AG08395 (cell line): ENCODE measurements at places on chromosomes 2 and 18.
A peak's percentile ranks its signal among the peaks of the same experiment; 100 is the strongest.

- DNase-seq, result peak; percentile 18
These were observed 194.0 kb downstream of the VWC2L start for GRCh38 chr2:214604861-214605260.

DNA sequence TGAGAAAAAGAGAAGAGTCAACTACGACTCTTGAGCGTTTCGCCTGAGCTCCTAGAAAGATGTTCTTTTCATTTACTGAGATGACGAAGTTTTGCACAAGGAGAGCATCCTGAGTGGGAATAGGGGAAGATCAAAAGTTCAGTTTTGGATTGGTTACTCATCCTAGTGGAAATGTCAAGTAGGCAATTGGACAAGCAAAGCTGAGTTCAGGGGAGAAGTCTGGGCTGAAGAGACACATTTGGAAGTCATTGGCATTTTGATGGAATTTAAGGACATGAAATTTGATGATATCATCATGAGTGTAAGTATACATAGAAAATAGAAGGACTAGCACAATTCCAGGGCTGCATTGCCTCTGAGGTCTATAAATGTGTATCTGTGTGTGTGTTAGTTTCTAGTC, 416.6 kb downstream of the RAD51AP2 start:
- no peak for DNase-seq

GRCh38 chr2:10837298-10838266, 25.0 kb upstream of the PDIA6 start:
- no peak for DNase-seq

DNA sequence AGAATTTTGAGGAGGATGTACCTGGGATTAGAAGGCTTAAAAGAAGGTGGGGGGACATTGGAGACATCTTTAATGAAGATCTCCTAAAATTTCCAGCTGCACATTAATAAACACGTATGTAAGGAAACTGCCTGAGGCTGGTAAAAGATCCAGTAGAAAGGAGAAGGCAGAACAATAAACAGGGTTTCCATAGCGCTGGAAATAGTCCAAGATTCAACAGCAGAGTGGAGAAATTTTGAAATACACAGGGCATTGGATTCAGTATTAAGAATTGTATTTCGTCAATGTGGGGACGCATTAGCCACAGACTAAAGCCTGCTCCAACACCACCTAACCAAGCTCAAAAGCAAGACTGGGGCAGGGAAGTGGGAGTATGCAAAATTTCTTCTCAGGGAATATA, 606.9 kb upstream of the NRXN1 start:
- no peak for DNase-seq

DNA sequence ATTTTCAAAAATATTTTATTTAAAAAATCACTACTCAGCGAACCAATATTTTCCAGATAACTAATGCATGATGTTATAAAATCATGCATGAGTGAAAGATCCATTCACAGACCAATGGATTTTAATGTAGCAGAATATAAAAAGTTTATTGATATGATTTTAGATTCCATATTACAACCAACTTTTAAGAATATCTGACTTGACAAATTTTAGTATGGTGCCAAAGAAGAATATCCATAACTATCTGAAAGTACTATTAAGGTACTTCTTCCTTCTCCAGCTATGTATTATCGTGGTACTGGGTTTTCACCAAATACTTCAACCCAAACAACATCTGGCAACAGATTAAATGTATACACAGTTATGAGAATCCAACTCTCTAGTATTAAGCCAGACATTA, 99.9 kb upstream of the NOSTRIN start:
- no peak for DNase-seq

DNA sequence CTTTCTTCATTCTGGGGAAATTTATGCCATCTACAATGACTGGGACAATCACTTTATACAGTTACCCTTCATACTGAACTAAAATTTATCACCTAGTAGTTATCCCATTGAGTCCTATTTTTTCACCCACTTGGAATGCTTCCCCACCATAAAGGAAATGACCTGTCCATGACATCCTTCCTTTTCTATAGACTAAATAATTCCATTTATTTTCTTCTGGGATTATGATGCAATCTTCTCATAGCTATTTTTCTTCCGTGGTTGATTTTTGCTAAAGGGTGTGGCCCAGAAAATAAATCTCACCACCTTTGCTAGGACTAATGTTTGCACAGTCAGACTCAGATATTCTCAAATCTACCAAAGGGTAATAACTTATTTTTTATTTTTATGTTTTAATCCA, 186.1 kb upstream of the NRXN1 start:
- DNase-seq, result no peak
